ENCODE measurements at places on chromosomes 5 and 9. TPM values are rescaled to one million over a fixed set of nuclear protein-coding genes. Genes with fewer than 3 reads are reported as not detected.

DNA sequence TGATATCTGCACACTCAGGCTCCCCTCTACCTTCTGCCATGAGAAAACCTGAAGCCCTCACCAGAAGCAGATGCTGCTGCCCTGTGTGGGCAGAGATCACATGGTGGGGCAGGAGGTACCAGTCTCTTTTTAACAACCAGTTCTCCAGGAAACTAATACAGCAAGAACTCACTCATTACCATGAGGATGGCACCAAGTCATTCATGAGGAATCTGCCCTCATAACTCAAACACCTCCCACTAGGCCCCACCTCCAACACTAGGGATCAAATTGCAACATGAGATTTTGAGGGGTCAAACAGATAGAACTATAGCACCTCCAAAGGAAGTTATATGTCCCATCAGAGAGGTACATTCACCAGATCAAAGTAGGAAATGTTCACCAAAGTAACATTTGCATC is 136.3 kb upstream of the SHB start:
- no peak for DNase-seq

DNA sequence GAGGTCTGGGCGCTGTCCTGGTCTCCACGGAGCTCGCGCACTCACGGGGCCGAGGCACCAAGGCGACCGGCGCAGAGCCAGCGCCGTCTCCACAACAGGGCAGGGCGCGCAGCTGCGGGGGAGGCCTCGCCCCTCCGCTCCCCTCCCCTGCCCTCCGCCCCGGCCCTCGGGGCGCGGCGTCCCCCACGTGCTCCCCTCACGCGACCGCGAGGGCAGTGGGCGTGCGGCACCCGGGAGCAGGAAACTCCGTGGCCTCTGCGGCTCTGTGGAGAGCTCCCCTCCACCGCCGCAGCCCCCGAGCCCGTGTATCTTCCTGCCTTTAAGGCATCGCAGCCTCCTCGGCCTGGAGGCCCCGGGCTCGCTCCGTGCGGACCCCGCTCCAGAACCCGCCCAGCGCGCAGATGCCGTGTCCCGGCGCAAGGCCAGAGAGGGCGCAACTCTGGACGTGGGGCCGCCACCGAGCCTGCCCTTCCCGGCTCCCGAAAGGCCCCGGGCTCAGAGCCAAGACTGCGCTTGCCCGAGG is 708 bp upstream of the TUBB4B start:
- DNase-seq = no peak

DNA sequence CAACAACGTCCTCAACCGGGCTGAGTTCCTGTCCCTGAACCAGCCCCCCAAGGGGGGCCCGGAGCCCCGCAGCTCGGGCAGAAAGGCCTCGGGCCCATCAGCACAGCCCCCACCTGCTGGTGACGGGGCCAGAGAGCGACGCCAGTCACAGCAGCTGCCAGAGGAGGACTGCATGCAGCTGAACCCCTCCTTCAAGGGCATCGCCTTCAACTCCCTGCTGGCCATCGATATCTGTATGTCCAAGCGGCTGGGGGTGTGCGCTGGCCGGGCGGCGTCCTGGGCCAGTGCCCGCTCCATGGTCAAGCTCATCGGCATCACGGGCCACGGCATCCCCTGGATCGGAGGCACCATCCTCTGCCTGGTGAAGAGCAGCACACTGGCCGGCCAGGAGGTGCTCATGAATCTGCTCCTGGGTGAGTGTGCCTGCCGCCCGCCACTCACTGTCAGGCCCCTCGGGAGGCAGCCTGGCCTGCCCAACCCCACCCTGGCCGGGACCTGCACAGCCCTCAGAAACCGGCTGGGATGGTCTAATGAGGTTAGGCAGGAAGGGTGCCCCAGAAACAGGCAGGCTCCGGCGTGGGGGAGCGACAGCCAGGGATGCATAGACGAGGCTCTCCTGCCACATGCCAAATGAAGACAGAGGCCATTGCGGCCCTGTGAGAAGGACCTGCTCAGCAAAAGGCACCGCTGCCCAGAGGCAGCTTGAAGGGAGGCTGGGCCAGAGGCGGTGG is 678 bp downstream of the PLPP7 start:
- no peak for DNase-seq

The NUDCD2 gene
- total RNA-seq = 5.5 TPM

GRCh38 chr5:33997331-33997983 is 10.4 kb downstream of the AMACR start:
- DNase-seq = peak; percentile 8
